ENCODE measurements at places on chromosomes 4 and X.

GRCh38 chrX:49139713-49140112, 16.2 kb upstream of the GPKOW start:
- no peak for DNase-seq

GRCh38 chr4:77037736-77038135, 38.1 kb downstream of the CCNI start:
- DNase-seq: no peak

GRCh38 chr4:52945326-52945898, 83.3 kb downstream of the RASL11B start:
- no peak for DNase-seq

- no peak for DNase-seq
Measured at GRCh38 chr4:102829803-102830202, 2.5 kb upstream of the UBE2D3 start.

DNA sequence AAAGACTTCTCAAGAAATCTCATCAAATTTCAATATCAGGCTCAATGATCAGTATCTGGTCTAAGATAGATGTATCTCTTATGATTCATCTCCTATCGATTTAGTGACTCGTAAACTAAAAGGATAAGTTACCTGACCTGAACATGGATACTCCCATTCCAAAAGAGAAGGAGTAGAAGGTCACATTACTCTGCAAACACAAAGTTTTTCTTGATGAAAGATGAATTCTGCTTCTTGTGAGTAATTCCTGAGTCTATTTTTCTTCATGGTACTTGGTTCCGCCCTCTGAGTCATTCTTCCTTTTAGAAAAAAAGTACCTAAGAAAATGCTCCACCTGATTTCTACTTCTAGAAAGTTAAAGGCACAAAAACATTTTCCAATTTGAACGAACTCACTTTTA, 223.1 kb upstream of the SLIT2 start:
- no peak for DNase-seq

- DNase-seq: no peak
Measured at GRCh38 chrX:149962859-149963757, 24.8 kb upstream of the EOLA2 start.
